NCI-H510A treated with DMSO at 0.1 percent for 48 hours (cell line): ENCODE measurements at places on chromosomes 5 and 9.
A peak's percentile ranks its signal among the peaks of the same experiment; 100 is the strongest.

- no peak for DNase-seq
Measured at GRCh38 chr9:72041775-72042194, 18.6 kb downstream of the C9orf57 start.

- DNase-seq = no peak
Measured at GRCh38 chr9:81268048-81268447, 421.3 kb downstream of the TLE1 start.

DNA sequence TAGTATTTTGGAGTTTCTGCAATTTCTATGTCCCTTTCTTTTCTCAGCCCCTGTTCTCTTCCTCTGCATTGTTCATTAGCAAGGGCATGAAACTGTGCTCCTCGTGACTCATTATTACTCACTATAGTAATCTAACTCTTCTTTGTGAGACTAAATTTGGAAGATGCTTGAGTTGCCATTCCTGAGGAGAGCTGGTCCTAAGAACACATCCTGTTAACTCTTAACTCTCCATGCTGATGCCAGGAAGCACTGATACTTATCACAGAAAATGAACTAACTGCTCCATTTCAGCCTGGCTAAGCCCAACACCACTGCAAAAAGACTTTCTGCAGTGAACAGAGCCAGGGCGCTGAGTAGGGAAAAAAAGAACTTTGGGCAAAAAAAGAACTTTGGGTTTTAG, 10.6 kb upstream of the CSNK1A1 start:
- DNase-seq = peak; percentile 25

DNA sequence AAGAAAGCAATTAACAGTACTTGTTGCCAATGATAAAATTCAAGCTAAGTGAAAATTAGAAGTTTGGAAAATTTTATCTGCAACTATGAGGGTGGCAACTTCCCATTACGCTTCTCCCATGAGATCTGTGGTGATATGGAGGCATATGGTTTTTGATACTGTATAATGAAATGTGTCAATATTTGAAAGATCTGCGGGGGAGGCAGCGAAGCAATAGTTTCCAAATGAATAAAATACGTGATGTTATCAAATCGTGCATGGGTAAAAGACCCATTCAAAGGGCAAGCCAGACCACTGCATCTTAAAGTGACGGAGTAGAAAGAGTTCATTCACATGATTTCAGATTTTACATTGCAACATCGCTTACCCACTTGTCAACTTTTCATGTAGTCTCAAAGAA, 20.9 kb upstream of the BOD1 start:
- DNase-seq = no peak

DNA sequence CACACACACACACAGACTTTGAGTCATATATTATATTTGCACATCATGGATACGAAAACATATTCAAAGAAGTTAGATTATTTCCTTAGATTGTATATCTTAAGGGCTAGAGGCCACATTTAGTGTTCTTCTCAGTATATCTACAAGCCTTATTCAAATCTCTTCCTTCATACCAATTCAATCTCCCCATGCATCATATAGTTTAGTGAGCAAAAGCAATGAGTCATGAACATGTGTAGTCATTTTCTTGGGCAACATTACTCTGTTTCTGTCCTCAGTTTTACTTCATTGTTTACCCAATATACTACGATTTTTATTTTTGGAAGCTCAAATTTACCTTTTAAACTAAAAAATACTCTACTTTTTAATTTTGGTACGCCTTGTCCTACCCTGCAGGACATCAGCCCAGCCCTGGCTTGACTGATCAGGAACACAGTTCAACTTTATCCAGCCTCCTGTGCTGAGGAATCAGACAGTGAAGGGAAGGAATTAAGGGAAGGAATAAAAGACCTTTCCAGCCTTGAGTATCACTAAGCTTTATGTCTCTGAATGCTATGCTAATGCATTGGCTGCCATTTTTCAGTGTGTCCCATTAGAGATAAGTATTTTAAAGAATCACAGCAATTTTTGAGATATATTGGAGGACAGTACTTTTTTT, 101.7 kb upstream of the FST start:
- no peak for DNase-seq

GRCh38 chr5:80141147-80141671, 106.1 kb downstream of the THBS4 start:
- no peak for DNase-seq

GRCh38 chr5:177494346-177495195, 2.8 kb downstream of the PDLIM7 start:
- no peak for DNase-seq

- DNase-seq = no peak
Measured at GRCh38 chr9:93168581-93168980, 15.4 kb upstream of the WNK2 start.

- DNase-seq = no peak
Measured at GRCh38 chr5:127988146-127988760, 95.3 kb upstream of the SLC12A2 start.

DNA sequence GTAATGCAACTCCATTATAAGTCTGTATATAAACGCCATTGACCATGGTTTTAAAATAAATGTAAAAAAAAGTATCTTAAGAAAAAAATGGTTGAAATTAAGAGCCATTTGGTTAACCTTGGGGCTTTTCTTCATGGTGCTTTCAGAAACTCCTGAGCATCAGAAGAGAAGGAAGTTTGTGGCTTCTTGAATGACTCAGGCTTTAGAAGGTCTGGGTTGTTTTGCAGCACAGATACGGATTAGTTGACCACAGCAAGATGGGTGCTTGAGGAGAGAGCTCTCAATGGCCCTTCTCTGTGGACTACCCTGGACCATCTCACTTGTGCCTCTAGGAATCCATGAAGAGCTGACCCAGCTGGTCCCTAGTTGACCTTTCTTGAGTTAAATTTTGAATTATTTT, 189.5 kb downstream of the TMEM38B start:
- DNase-seq = no peak

DNA sequence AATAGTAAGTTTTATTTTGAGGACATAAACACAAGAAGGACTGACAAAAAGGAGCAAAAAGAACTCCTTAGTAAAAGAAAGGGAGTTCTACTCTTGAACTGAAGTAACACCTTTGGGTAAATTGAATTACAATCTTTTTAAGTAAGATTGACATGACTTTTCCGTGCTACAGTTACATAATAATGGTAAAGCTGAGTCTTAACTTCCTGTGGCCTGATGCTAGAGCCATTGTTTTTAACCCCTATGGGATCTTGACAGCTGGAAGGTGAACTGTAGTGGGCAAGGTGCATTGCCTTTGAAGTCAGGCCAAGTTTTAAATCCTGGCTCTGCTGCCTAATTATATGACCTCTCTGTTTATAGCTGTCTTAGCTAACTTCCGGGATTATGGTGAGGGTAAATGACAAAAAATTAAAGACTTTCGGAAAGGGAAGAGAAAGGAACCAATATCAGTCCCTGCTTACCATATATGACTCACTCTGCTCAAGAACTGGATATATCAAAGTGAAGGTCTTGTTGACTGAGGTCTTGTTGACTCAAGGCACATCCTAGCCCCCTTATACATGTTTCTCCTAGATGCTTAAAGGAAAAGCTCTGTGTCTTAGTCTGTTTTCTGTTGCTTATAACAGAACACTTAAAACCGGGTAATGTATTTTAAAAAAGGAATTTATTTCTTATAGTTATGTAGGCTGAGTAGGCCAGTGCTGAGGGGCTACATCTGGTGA, 6.8 kb downstream of the HSD17B4 start:
- no peak for DNase-seq

DNA sequence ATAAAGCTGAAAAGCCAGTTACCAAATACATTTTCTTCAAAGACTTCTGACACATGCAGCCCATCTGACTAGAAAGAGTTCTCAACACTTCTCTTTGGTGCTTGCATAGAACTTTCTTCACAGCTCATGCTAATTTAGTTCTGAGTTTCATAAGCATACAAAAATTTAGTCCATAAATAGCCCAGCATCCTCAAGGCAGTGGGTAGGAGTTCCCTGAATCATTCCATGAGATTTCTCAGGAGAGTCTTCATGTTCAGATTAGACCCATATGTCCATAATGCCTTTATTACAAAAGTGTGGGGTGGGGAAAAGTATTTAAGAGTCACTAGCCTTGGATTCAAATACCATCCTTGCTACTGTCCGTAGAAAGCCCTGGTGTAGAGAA, 290.2 kb upstream of the RGMB start:
- DNase-seq = no peak

- DNase-seq = no peak
Measured at GRCh38 chr5:110377943-110378342, 348.5 kb downstream of the TMEM232 start.

DNA sequence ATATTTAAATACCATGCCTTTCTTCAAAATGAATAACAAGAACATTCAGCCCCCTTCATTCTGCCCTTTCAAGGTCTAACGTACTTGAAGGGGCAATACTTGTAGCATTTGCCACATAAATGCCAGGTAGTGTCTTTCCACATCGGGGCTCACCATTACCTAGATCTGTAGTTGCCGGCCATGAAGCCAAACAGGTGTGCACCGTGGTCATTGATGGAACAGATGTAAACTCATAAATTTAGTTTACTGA, 193.0 kb downstream of the CD180 start:
- DNase-seq = no peak

GRCh38 chr9:71744754-71745521, 23.4 kb downstream of the CEMIP2 start:
- DNase-seq = no peak

DNA sequence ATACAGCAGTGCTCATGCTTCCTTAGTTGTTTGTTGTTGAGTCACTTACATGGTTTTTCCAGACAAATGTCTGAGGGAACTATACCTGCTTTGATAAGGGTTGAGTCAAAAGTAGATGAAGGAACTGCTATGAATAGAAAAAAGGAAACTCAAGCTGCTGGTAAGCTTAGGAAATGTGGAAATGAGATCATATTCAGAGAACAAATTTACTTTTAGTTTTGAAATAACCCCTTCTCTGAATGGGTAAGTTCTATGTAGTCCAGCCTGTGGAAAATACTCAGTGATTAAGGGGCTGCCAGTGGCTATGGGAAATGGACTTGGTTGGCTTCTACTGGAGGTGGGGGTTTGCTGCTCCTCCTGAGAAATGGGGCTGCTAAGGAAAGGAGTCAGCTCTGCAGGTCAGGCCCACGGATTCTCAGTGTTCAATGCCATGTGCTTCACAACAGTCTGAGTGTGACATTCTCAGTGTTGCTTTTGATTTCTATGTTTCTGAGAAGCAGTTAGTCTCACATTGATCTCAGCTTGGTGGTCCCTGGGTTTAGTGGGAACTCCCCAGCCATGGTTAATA, 47.7 kb upstream of the GLRX start:
- DNase-seq = no peak

GRCh38 chr5:45205403-45205961, 396.7 kb downstream of the MRPS30 start:
- no peak for DNase-seq

DNA sequence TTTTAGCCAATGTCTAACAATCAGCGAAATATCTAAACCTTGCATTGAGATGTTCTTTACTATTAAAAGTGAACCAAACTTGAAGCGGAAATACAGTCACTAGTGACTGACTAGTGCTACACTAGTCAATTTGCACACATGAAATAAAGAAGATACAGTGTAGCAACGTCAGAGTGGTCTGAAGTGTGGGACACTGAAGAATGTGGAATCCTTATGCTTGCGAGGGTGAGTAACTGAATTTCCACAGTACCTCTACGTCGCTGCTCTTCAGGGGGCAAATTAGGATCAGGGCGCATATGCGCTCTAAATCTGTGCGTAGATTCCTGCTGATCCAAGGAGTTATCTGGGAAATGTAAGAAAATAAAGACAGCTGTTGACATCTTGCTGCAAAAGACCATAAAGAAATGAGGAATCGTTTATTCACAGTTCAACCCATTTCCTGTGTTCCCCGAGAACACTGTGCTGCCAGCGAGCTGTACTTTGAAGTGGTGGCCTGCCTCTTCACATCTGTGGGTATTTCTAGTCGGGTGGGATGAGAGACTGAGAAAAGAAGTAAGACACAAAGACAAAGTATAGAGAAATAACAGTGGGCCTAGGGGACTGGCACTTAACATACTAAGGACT, 39.8 kb upstream of the FLT4 start:
- DNase-seq = no peak

DNA sequence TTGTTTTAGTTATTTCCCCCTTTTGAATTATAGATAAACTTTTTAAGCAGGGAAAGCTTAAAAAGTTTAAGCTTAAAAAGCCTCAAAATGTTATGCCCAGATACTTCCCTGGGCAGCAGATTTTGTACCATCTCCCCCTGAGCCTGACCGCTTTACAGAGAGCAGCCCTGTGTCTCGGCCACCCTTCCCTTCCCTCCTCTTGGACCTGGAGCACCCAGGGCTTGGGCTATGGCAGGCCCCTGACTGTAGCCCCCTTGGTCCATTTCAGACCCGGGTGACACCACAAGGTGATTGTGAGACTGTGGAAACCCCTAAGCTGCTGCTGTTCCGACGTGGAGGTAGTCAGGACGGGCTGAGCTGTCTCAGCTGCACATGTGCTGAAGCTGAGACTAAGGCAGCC, 97.7 kb downstream of the RALGPS1 start:
- no peak for DNase-seq

- DNase-seq = no peak
Measured at GRCh38 chr5:122172207-122172606, 42.9 kb downstream of the ZNF474 start.

DNA sequence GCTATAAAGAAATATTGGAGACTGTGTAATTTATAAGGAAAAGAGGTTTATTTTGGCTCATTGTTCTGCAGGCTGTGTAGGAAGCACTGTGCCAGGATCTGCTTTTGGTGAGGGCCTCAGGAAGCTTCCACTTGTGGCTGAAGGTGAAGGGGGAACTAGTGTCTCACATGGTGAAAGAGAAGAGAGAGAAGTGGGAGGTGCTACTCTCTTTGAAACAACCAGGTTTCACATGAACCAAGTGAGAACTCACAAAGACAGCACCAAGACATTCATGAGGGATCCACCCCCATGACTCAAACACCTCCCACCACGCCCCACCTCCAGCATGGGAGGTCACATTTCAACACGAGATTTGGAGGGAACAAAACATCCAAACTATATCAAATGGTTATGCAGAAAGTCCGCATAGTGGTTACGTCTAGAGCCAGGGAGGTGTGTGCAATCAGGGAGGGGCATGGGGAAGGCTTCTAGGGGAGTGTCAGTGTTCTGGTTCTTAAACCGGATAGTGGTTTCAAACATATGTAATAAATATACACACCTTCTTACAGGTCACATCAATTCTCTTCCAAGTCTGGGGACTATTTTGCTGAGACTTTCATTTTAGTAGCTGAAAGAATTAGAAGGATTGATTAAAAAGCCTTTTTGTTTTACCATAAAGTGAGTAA, 113.0 kb downstream of the TRIO start:
- DNase-seq = no peak

DNA sequence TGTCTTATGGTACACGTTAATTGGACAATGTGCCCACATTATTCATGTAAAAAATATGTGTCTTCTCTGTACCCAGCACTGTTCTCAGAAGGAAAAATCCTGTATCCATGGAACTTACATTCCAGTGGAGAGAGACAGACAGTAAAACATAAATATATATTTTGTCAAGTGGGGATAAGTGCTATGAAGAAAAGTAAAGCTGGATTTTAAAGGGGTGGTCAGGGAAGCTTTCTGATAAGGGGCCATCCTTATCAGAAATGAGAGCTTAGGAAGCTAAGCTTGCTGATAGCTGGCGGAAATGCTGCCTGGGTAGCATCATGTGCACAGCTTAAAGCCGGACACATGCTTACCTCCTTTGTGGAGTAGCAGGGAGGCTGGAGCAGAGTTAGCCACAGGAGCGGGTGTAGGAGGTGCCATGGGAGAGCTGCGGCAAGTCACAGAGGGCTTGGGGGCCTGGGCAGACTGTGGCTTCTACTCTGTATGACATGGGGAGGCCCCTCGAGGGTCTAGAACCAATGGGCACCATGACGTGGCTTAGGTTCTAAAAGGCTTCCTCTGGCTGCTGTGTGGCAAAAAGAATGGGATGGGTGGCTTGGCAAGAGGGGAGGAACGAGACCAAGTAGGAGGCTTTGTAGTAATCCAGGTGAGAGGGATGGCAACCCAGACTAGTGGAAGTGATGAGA, 141.7 kb downstream of the FGF1 start:
- no peak for DNase-seq
